Endothelial cell (in vitro differentiated cells): ENCODE measurements at places on chromosomes 4 and X.

- peak; percentile 56 for DNase-seq
These were observed 61.5 kb upstream of the MMAA start for GRCh38 chr4:145557720-145558119.

DNA sequence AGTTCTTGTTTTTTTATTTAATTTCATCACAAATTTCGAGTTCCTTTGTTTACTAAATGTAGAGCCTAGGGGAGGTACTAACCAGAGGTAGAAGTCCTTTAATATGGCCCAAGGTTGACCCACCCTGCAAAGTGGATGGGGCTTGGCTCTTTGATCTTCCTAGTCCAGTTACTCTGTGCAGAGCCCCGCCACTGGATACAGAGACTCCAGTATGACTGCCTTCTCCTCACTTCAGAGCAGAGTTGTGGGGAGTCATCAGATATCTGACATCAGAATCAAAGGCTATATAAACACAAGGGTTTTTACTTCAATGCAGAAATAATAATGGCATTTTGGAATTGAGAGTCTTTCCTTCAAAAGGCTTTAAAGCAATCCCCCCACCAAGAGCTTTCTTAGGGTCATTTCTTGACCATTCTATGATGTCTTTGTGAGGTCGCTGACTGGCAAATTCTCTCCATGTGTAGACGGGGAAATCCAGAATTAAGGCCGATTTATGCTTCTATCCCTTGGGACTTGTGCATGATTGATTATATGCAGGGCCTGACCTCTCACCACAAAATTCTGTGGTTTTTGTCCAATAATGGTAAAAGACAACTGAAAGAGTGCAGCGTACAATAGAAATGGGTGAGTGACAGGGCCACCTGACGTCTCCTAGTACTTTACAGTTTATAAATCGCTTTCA is 88.3 kb upstream of the CITED1 start:
- DNase-seq = no peak

GRCh38 chr4:113837397-113837796 is 75.9 kb upstream of the CAMK2D start:
- no peak for DNase-seq

DNA sequence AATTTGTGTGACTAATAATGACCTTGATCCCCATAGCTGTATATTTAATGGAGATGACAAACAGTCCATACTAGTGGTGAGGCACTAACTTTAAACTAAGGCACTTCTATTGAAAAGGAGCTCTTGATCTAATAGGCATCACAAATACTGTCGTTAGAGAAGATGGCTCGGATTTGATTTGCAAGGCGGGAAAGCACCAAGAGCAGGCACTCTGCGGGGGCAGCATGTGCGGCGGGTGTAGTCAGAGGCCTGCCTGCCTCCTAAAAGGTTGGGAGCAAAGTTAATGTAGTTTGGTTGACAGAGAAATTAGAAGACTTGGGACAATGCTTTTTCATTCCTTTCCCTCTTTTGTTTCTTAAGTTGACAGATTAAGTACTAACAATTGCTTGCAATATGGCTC is 278.8 kb downstream of the CFAP299 start:
- no peak for DNase-seq

DNA sequence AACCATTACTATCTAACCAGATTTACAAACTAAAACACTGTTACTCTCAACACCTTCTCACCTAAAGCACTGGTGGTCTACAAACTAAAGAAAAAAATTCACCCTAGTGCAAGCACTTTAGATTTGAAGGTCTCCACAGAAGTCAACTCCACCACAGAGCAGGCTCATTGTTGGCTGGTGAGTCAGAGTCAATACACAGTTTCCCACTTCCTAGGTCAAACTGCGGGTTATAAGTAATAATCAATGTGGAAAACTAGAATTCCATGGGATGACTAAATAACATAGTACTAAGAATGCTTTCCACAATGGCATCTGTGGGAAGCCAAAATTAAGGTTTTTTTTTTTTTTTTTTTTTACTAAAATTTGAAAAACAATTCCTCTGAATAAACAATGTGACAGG is 191.8 kb downstream of the PDGFC start:
- DNase-seq = no peak

DNA sequence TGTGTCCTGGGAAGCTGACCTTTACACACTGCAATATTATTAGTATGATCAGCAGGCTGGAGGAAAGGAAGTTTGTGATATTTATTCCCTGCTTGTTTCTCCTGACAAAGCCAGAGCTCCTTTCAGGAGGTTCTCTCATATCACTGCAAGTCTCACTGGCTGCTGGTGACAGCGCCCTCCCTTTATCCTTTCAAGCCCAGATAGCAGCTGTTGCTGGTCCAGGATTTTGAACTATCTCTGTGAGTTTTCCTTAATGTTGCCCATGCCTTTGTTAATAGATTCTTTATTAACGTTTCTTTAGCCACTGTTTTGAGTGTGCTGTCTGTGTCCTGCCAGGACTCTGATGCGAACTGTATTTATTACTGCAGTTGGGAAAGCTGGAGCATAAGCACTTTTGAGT is 518.7 kb downstream of the C4orf33 start:
- no peak for DNase-seq

DNA sequence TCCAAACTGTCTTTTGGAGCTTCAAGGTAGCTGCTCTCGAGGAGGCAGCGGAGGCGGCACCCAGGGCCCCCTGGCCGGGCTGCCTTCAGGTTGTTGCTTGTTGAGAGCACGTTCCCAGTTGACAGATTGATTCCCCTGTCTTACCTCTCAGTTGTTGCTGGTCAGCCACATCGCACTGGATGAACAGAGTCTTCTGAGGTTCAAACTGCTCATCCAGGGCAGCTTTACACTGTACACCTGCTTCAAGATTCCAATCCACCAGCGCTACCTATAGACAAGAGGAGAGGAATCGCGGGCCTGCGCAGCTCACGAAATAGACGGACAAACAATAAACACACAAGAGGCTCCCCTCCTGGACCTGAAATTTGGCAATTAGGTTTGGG is 497 bp downstream of the HPGD start:
- DNase-seq = peak; percentile 7

DNA sequence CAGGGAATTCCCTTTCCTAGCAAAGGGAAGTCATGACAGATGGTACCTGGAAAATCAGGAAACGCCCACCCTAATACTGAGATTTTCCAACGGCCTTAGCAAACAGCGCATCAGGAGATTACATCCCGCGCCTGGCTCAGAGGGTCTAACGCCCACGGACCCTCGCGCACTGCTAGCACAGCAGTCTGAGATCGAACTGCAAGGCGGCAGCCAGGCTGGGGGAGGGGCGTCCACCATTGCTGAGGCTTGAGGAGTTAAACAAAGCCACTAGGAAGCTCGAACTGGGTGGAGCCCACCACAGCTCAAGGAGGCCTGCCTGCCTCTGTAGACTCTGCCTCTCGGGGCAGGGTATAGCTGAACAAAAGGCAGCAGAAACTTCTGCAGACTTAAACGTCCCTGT is 507.7 kb downstream of the ZIC3 start:
- DNase-seq = no peak

- no peak for DNase-seq
These were observed 484.2 kb upstream of the HS3ST1 start for GRCh38 chr4:11912886-11913285.

- no peak for DNase-seq
These were observed 13.4 kb downstream of the CCDC158 start for GRCh38 chr4:76407440-76408119.

- DNase-seq = no peak
These were observed 81.1 kb upstream of the ENPEP start for GRCh38 chr4:110394871-110395270.

DNA sequence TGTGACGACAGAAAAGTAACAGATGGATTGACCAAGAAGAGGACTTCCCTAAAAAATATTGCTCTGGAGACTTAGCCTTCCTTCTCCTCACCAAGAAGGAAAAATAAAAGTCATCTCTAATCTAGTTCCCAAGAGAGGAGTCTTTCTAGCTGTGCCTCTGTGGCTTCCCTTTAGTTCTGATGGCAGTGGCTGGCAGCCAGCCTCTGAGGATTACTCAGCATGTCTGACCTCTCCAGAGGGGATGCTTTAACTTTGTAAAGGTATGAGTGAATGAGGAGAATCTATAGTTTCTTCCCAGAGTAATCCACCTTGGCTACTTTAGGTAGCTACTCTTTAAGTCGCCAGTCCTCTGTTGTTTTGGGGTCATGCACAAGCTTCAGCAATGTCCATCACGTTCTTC is 163.9 kb upstream of the KIT start:
- no peak for DNase-seq

GRCh38 chrX:84320023-84320422 is 132.0 kb upstream of the RPS6KA6 start:
- no peak for DNase-seq

DNA sequence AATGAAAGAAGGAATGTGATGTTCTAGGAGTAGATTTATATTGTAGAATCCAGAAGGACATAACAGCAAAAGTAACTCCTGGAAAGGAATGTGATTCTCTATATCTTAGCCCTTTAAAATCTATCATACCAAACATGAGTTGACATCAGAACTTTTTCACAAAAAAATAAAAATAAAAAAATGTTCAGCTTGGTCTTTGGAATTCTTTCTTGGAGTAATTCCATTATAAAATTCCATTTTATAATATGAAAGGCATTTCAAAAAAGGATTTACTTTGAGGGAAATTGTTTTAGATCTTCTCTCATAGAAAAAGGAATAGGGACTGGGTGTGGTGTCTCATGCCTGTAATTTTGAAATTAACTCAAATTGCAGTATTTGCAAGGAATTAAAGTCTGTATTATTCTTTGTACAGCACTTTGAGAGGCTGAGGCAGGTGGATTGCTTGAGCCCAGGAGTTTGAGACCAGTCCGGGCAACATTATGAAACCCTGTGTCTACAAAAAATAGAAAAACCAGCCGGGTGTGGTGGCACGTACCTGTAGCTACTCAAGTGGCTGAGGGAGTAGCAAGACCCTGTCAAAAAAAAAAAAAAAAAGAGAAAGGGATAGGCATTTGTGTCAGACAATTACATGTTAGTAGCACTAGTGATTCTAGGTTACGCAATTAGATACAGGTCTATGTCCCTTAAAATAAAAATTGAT is 134.9 kb downstream of the SLC4A4 start:
- DNase-seq = no peak

- no peak for DNase-seq
These were observed 121.3 kb upstream of the S100G start for GRCh38 chrX:16528620-16529019.

GRCh38 chr4:76644831-76645485 is 209.9 kb downstream of the SHROOM3 start:
- no peak for DNase-seq

- DNase-seq = no peak
These were observed 52.8 kb downstream of the APOO start for GRCh38 chrX:23854945-23855344.

DNA sequence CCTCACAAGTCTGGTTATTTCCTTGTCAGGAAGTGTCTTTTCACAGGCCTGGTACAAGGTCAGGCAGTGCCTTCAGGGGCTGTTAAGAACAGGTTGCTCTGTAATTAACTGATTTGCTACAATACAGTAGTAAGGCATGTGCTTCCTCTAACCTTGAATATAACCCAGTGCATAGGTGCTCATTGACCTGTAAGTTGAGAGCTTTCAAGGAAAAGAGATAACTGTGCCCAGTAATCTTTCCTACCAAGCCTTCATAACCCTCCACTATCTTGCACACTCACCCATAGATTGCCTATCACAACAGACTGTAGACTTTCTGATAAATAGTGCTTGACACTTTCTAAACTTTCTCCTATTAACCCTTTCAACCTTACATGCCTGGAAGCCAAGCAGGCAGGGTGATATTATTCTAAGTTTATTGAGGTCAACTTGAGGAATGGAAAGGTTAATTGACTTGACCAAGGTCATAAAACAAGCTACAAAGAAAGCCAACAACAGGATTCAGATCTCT is 148.1 kb downstream of the PPARGC1A start:
- no peak for DNase-seq

- DNase-seq = no peak
These were observed 227.8 kb downstream of the ADGRL3 start for GRCh38 chr4:61427818-61428495.

GRCh38 chr4:147361726-147362125 is 119.2 kb upstream of the EDNRA start:
- no peak for DNase-seq

GRCh38 chr4:15117270-15117946 is 115.1 kb downstream of the CPEB2 start:
- no peak for DNase-seq

DNA sequence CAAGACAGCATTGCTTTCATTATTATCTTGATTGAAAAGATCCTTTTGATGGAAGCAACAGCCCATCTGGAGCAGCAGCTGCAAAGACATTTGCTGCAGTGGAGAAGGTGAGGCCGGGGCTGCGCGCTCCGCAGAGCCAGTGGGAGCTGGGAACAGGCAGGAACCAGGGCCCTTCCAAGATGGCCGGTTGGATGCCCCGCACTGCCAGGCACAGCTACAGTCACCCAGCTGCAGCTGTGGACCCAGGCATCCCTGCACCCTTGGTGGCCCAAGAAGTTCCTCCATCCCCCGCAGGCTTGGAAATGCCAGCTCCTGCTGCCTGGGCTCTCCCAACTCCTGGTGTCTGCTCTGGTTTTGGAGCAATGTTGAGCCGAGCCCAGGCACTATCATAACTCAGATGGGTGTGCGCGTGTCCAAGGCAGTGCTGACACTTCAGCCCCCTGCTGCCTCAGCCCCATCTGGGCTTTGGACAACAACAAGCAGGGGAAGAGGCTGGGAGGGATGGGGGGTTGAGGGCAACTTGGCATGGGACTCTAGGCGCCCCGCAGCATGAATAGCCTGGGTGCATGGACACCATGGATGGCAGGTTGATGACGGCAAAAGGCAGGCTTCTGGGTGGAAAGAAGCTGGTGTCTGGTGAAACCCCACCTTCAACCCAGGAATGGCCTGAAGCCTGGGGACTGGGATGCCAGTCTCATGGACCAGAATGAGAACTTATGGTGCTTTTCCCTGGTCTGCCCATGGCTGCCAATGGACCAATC is 371.8 kb downstream of the FSTL5 start:
- DNase-seq = no peak

DNA sequence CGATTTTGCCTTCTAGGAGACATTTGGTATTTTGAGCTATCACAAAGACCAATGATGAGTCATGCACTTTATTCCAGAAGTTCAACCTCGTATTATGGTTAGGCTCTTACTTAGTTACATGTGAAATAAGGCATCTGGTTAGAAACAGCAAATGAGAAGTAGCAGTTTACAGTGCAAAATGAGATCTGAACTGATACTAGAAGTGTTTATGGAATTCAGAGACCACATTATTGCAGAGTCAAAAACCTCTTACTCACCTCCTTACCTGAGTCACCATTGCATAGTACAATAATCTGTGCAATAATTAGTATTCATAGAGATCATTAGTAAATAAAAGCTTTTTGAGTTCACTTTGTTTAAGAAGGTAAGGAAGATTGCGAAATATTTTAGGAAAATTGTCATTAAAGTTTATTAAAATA is 38.7 kb downstream of the SEC24B start:
- DNase-seq = no peak
